Left lung (tissue), 14 donors: ENCODE measurements at places on chromosomes 12 and 14. TPM values are rescaled to one million over a fixed set of nuclear protein-coding genes. Genes with fewer than 3 reads are reported as not detected.

KRT82 gene
- polyA plus RNA-seq, result not detected

DNA sequence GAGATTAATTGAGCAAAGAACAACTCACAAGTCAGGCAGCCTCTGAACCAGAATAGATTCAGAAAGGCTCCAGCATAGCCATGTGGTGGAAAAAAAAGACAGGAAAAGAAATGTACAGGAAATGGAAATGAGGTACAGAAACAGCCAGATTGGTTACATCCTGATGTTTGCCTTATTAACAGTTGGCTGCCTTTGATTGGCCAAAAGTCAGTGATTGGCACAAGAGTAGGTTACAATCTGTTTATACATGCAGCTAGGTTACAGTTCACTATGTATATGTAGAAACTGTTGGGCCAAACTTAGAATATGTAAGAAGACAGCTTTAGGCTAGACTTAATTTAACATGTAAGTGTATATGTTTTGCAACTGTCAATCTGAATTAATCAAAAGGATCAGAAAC, 118.9 kb downstream of the UNC79 start:
- no peak for DNase-seq

DNA sequence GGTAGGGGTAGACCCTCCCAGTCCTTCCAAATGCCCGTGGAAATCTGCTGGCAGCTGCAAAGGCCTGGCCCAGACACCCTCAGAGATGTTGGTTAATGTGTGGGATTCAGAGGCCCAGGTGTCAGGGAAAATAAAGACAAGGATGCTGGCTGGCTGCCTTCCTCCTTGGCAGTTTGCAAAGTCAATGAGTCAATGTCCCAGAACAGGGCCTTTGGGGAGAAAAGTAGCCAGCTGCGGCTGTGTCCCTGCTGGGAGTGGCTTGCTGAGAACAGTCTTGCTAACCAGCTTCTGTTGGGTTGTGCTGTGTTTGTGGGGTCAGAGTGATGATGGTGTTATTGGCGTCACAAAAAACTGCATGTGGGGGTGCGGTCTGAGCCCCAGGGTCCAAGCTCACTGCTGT, 29.2 kb downstream of the GLRX5 start:
- no peak for DNase-seq

AICDA gene
- polyA plus RNA-seq, result not detected
